SW480 (cell line): ENCODE measurements at places on chromosomes 2 and 18.
A peak's percentile ranks its signal among the peaks of the same experiment; 100 is the strongest.

- DNase-seq = no peak
Measured at GRCh38 chr2:235597081-235597615, 103.3 kb downstream of the AGAP1 start.

DNA sequence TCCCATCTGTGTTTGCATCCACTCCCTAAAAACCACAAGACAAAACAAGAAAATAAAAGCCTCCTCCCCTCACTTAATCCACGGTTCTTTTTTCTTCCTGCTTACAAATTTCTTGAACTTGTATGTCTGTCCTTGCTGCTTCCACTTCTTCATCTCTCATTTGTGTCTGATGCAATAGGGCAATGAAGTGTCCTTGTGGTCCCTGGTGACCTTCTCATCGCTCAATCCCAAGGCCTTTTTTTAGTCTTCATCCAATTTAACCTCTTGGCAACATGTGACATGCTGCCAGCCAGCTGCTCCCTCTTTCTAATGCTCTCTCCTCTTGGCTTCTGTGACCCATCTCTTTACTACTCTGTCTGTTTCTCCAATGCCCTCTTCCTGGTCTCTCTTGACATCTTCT lies 87.6 kb downstream of the SEMA4F start:
- DNase-seq = no peak

DNA sequence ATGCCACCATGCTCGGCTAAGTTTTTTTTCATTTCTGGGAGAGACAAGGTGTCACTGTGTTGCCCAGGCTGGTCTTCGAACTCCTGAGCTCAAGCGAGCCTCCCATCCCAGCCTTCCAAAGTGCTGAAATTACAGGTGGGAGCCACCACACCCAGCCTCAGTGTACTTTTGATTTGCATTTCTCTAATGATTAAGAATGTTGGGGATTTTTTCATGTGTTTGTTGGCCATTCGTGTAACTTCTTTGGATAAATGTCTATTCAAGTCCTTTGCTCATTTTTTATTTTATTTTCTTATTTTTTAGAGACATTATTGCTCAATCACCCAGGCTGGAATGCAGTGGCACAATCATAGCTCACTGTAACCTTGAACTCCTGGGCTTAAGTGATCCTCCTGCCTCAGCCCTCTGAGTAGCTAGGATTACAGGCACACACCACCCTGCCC lies 73.1 kb downstream of the TMEM185B start:
- no peak for DNase-seq

DNA sequence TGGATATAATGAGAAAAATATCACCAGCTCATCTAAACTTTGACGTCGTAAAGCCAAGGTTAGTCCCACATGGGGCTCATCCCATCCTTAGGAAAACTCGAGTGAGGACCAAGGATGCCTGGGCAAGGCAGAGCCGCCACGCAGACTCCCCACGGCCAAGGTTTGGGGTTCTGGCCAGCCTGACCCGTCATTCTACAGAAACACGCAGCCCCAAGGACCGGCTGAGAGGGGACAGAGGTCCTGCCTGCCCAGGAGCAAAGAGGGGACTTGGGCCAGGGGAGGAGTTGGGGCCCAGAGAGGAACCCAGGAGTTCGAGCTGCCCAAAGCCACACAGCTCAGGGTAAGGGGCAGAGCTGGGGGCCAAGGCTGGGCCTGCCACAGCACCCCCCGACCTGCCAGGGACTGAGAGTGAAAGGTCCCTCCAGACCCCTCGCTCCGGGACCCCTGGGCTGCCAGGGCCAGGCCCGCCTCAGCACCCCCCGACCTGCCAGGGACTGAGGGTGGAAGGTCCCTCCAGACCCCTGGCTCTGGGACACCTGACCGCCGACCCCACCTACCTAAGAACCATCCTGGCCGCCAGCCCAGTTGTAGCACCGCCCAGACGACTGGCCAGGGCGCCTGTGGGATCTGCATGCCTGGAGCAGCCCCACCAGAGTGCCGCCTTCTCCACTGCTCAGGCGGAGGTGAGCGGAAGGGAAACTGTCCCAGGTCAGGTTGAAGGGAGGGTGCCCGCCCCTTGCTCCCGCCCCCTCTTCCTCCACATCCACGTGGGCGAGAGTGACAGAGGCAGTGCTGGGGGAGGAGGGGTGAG lies at the start of gene PDCD1:
TSS of gene PDCD1 (minus strand) at position 689 of the 811 bp plus-strand sequence. CDS start at position 633, 56 bp downstream.
- DNase-seq = peak; percentile 50

GRCh38 chr2:14143435-14143834 lies 489.1 kb upstream of the LRATD1 start:
- DNase-seq = no peak

DNA sequence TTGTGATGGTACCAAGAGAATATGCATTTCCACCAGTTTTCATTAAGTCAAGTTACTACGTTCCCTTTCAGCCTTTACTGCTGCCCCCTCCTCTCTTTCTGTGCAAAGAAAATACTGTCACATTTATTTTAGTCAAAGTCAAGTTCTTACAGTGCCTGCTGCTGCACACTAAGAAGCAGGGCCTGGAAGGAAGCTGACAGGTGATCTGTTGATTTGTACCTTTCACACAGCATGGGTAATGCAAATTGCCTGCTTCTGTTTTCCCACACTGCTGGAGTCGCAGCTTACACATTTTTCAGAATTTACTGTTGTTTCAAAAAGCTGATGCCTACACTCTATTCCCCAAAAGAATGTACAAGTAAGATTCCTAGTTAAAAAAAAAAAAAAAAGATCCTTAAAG lies 48.7 kb upstream of the CD226 start:
- DNase-seq = no peak

DNA sequence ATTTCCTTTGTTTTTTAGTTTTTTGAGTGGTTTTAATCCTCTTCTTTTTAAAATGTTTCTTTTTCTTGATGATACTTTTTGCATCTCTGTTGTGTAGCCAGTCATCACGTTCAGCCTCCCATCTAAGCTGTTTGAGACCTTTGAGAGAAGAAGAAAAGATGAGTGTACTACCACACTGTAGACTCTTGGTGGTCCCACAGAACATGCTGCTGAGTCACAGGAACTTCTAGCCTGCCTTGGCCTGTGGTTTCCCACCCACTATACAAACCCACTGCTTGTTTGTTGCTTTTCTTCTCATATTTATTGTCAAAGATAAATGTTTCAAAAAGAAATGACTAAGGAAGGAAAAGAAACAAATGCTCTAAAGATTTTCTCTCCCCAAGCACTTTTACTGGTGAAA lies 5.5 kb downstream of the CEBPZOS start:
- DNase-seq = no peak

DNA sequence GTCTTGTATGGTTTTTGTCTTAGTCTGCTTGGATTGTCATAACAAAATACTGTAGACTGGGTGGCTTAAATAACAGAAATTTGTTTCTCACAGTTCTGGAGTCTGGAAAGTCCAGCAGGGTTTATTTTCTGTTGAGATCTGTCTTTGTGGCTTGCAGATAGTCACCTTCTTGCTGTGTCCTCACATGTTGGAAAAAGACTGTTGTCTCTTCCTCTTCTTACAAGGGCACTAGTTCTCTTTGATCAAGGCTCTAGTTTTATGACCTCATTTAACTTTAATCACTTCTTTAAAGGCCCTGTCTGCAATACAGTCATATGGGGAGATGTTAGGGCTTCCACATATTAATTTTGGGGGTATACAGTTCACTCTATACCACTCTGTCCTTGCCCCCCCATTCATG lies 56.5 kb downstream of the NBEAL1 start:
- no peak for DNase-seq

- DNase-seq = no peak
Measured at GRCh38 chr2:174836377-174836994, 72.2 kb upstream of the CHRNA1 start.

DNA sequence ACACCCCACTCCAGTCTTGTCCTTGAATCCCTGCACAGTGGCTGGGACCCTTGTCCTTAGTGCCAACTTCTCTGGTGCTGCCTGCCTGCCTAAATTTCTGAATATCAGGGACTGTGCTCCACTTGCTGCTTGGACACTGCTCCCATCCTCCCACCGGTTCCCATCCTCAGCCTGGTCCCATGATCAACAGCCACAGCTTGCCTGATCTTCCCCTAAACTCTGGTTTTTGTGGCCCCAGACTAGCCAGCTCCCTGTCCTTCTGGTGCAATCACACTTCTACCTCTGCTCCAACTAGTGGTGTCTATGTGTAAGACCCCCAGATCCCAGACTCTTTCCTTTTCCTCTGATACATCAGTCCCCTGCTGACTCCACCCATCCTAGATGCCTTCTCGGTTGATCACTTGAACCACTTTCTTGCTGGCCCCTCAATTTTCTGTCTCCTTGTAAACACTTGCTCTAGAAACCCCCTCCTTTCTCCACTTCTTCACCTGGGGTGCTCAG lies 37.2 kb upstream of the POLE4 start:
- no peak for DNase-seq

- DNase-seq = no peak
Measured at GRCh38 chr2:208249296-208249695, 5.6 kb downstream of the IDH1 start.

- DNase-seq = no peak
Measured at GRCh38 chr2:222743251-222743812, 71.9 kb downstream of the MOGAT1 start.

DNA sequence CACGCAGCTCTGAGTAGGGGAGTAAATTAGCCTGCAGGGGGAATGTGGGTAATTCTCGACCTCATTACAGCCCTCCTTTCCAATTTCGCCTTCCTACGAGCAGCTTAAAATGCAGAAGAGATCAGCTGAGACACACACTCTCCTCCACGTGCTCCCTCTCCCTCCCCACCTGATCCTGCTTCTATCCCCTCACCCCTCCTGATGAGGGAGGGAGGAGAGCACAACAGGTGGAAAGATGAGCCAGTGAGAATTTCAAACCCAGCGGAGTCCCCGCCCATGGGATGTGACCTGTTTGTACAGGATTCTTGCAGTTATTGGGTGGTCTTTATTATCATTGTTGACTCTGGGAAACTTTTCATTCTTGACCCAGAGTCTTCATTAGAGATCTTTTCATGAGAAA lies 35.5 kb downstream of the DDX18 start:
- DNase-seq = no peak
